ENCODE measurements at places on chromosomes 1 and 21.

DNA sequence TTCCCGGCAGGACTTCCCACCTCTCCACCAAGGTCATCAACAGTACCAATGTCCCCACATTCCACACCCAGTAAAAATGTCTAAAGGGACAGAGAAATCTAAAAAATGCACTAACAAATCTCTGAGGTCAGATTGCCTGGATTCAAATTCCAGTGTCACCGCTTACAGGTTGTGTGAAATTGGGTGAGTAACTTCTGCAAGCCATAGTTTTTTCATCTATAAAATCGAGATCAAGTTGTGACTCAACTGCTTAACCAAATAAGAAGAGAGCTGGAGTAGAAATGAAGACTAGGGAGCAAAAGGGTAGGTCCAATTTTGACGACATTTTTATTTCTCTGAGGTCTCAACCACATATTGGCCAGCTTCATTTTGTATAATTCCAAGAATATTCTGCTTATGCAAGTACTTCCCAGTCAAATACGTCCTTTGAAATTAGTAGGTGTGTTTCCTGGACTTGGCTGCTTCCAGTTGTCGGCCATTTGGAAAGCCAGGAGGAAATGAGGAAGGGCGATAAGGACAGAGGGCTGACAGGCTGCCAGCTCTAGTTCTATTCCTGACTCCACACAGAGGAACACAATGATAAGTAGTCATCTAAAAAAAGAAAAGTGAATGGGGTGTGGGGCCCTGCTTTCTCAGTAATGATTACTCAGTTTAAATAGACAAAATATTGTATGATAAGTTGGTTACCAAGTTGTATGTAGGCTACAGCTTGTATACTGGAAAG, 57.7 kb upstream of the ZC3H11B start:
- no peak for DNase-seq

- no peak for DNase-seq
Measured at GRCh38 chr1:199322278-199322677, 683.4 kb downstream of the PTPRC start.

DNA sequence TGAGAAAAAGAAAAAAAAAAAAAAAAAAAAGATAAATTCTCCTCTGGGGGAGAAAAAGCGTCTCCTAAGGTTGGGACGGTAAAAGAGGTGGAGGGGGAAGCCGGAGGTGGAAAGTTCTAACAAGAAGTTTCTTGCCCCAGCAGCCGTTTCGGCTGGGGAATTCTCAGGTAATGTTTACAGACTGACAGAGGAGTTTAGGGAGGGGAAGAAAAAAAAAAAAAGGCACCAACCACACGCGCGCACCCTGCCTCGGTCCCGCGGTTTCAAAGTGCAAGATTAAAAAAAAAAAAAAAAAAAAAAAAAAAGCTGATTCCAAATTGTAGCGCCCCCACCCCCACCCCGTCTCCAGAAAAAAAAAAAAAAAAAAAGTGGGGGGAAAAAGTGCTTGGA, 504 bp downstream of the DHRS3 start:
- no peak for DNase-seq

GRCh38 chr1:26225033-26225831, 8.8 kb upstream of the CEP85 start:
- no peak for DNase-seq

- no peak for DNase-seq
Measured at GRCh38 chr1:196897158-196897828, 9.4 kb downstream of the CFHR4 start.

GRCh38 chr1:206012086-206012859, 9.1 kb upstream of the RAB7B start:
- DNase-seq, result no peak

DNA sequence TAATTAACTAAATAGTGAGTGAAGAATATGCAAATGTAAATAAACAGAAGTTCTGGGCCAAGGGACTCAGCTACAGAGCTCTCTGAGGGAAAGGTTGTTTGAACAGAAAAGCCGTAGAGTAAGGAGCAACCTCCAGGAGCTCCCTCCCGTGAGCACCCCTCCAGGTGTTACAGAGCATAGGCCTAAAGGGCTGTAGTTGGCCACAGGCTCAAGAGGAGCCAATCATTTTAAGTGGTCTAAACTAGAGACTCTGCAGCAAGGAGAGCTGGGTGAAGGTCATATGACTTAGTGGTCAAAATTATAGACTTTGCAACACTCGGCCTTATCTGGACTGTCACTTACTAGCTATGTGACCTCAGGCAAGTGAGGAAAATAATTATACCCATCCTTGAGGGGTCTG, 19.1 kb upstream of the RXRG start:
- no peak for DNase-seq

- DNase-seq, result no peak
Measured at GRCh38 chr21:34670962-34671348, 2.2 kb downstream of the CLIC6 start.

Data from AG09309 (cell line).